ENCODE measurements at places on chromosomes 4 and X. TPM values are rescaled to one million over a fixed set of nuclear protein-coding genes. Genes with fewer than 3 reads are reported as not detected.

The TMEM150C gene
- total RNA-seq = 3.5 TPM

The PFKFB1 gene
- 0.39 TPM for total RNA-seq

The GAGE2A gene
- not detected for total RNA-seq

The ARHGAP36 gene
- not detected for total RNA-seq

The PCDH18 gene
- total RNA-seq = 17.2 TPM

The IRS4 gene
- total RNA-seq = not detected

The GIMD1 gene
- total RNA-seq = not detected

The GLRA2 gene
- not detected for total RNA-seq

The TXLNG gene
- 9.4 TPM for total RNA-seq

The UCP1 gene
- not detected for total RNA-seq

The FAM156A gene
- total RNA-seq = 14.7 TPM

The ARHGAP4 gene
- total RNA-seq = 36.0 TPM

The ANKRD37 gene
- total RNA-seq = 22.2 TPM

The KLF3 gene
- total RNA-seq = 66.8 TPM

The CT45A5 gene
- not detected for total RNA-seq

The CXorf38 gene
- 13.2 TPM for total RNA-seq

The RAB9B gene
- 6.5 TPM for total RNA-seq

The GASK1B gene
- total RNA-seq = 173 TPM

The CENPVL1 gene
- total RNA-seq = not detected

The TENM3 gene
- total RNA-seq = 1.1 TPM

The SSX2B gene
- not detected for total RNA-seq

The CNKSR2 gene
- 5.4 TPM for total RNA-seq

The RAB33A gene
- total RNA-seq = 0.69 TPM

The HAND2 gene
- total RNA-seq = 19.5 TPM

The GABRA4 gene
- 0.66 TPM for total RNA-seq

The HPGD gene
- 5.2 TPM for total RNA-seq

The ADH6 gene
- total RNA-seq = 0.84 TPM

The PDK3 gene
- total RNA-seq = 62.1 TPM

The NPY2R gene
- 0.13 TPM for total RNA-seq

The GRXCR1 gene
- total RNA-seq = not detected

The CFAP97 gene
- 49.8 TPM for total RNA-seq

The TBC1D9 gene
- 18.5 TPM for total RNA-seq

All from aorta (tissue), 5 donors.